ENCODE measurements at places on chromosomes 2 and 18.
A peak's percentile ranks its signal among the peaks of the same experiment; 100 is the strongest.

- DNase-seq = no peak
These were observed 23.3 kb upstream of the NAGK start for GRCh38 chr2:71045151-71045550.

- no peak for DNase-seq
These were observed 84.9 kb downstream of the SOX11 start for GRCh38 chr2:5777131-5777535.

DNA sequence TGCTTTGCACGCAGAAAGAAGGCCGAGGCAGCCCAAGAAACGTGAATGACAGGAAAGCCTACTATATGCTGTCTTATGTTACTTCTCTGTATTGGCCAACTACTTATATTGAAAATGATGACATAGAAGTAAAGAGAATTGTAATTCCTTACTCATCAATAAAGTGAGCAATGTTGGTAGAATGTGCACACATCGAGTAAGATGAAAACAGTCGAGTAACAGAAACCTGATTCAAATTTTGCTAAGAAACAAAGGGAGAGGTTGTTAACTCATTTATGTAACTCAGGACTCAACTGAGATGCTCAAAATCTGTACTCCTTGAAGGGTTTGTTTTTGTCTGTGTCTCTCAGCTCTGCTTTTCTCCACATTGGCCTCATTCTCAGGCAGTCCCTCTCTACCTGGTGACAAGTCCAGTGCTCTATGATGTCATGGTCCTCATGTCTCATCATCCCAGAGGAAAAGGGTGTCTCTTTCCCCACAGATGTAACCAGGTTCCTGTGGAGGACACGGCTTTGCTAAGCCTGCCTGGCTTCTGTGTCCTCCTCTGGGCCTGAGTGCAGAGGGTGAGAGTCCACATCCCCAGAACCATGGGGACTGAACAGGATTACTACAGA, 30.3 kb upstream of the CCDC93 start:
- DNase-seq = no peak

- no peak for DNase-seq
These were observed 408.8 kb downstream of the NUP35 start for GRCh38 chr2:183533021-183533420.

- no peak for DNase-seq
These were observed 19.1 kb downstream of the MXD1 start for GRCh38 chr2:69933839-69934613.

DNA sequence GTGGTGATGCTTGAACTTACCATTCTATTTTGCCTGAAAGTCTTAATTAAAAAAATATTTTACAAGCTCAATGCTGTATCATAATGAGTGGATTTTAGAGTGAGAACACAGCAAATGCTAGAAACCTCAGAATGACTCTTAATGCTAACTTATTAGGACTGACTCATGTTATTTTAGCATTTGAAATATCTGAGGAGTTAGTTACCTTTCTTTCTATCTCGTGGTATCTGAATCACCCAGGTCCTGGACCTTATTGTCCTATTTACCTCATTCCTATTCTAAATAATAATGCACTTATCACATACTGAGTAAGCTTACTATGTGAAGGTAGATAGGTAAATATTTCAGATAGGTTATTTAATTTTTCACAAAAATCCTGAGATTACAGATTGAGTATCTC, 70.7 kb downstream of the SOS1 start:
- no peak for DNase-seq

GRCh38 chr2:237731663-237732062, 66.9 kb upstream of the RBM44 start:
- DNase-seq = no peak

GRCh38 chr2:157231476-157231875, 26.0 kb upstream of the GALNT5 start:
- DNase-seq = no peak

GRCh38 chr2:70477441-70477844, 76.2 kb downstream of the TGFA start:
- DNase-seq = no peak

DNA sequence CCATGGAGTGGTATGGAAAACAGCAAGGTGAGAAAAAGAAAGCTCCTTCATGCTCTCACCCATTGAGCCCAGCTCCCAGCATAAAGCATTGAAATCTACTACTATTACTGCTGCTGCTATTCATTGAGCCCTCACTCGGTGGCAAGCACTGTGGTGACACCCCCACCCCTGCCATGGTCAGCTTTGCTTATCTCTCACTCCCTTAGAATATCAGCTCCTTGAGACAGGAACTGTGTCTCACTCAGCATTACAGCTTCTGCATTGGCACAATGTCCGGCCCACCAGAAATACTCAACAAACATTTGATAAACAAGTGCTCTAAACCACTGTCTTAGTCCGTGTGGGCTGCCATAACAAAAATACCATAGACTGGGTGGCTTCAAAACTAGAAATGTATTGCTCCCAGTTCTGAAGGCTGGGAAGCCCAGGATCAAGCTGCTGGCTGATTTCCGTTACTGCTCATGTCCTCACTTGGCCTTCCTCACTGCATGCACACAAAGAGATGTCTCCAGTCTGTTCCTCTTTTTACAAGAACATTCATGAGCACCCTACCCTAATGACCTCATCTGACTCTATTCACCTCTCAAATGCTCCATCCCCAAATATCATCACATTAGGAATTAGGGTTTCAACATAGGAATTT, 116.3 kb downstream of the ZBTB7C start:
- DNase-seq = no peak

DNA sequence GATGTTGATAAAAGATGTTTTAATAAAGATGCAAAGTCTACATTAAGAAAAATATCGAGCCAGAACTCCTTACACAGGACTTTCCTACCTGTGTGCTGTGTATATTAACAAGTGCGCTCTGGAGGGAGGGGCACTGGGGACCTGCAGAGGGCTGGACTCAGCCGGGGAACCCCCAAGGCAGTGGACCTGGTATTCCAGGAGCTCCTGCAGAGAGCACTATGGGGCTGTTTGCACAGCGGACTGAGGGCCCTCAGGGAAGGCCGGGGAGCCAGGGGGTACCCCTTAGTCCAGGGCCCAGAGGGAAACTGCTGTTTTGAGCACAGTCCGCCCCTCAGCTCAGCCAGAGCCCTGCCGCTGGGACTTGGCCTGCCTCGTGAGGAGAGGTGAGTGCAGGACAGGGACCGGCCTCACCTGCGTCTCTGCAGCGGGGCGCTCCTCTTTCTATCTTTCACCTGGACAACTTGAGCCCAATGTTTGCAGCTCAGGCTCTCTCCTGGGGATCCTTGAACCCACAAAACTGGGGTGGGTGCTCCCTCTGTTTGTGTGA, 168.4 kb downstream of the ARL4C start:
- DNase-seq = no peak

- DNase-seq = no peak
These were observed 6.2 kb upstream of the POU3F3 start for GRCh38 chr2:104847586-104848160.

GRCh38 chr2:239792405-239793084, 232.6 kb downstream of the NDUFA10 start:
- no peak for DNase-seq

- DNase-seq = no peak
These were observed 29.7 kb downstream of the IKZF2 start for GRCh38 chr2:213121690-213122089.

- DNase-seq = no peak
These were observed 722.5 kb downstream of the SOCS6 start for GRCh38 chr18:71011389-71011788.

DNA sequence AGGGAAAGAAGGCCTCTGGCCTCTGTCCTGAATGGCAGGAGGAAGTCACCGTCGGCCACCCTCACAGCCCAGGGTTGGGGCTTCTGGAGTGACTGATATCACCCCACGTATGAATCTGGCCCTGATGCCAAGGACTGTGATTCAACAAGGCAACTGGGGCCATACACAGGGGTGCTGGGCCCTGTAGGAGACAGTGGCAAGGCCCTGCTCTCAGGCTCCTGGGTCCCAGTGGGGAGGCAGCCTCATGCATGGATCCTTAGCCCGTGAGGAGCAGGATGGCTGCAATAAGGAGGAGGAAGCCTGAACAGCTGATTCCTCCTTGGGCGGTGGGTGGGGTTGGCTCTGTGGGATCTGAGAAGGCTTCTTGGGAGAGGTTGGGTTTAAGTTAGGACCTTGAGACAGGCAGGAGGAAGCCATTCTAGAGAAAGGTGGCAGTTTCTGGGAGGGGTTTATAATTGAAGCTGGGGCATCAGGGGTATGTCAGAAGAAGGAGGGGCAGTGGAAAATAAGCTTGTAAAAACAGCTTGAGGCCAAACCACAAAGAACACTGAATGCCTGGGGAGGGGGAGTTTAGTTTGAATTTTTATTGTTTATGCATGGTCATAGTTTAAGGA, 42.8 kb upstream of the LAPTM4A start:
- DNase-seq = no peak

DNA sequence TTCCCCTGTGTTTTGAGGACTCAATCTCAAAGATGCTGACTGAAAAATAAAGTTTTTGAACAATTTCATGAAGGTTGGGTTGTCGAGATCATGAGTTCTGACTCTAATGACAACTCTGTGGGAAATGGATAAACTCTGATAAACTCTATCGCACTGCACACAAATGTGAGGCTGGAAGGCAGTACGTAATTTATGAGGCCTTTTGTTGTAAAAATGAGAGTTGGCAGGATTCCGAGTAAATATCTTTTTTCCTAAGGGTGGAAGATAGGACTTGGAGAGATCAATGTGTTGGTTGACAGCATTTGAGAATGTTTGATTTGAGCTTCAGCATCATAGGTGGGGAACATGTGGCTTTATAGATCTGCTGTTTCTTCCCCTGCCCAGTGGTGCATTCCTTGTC, 90.4 kb downstream of the SPTBN1 start:
- no peak for DNase-seq

DNA sequence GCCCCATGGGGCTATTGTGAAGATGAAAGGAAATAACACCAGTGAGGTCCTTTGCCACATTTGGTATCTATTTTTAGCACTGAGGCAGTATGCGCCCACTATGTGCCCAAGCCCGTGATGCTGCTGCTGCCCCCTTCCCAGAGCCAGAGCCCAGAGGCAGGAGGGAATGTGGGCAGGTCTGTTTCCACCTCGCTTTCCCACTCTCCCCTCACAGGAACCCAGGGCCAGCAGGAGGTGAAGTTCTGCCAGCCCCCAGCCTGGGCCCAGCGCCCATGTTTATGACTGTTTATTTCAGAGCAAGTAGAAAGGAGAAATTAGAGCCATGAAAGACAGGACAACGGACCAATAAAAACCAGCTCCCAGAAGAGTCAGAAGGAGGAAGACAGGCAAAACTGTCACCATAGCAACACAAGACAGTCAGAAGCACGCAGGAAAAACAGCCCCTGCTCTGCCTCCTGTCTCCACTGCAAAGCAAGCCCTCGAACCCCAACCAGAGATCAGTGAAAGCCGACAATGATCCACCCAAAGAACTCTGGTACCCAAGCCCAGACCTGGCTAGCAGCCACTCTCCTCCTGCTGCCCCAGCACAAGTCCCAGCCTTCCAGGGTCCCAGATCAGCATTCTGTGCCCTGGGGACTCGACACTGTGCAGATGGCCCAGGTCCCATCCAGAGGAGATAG, 1.4 kb downstream of the CYRIA start:
- peak; percentile 76 for DNase-seq

DNA sequence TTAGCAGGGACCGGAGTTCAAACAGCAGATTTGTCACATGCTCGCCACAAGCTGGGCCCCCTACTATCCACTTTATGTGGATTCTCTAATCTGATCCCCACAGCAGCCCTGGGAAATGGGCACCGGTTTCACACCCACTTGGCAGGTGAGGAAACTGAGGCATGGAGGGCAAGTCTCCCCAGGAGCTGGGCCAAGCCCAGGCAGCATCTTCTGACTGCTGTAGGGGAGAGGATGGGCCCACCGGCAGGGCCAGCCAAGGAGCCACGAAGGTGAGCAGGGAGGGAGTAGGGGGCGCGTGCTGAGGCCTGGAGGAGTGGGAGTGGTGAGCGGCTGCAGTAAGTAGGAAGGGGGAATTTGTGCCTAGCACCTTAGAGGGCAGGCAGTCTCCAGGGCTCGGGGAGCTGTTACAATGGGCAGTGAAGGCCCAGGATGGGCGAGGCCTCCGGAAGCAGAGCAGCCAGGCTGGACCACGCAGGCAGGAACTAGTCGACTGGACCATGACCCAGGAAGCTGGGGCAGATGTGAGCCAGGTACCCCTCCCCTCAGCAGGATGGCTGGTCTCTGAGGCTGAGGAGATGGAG, 37.1 kb downstream of the COA5 start:
- no peak for DNase-seq

DNA sequence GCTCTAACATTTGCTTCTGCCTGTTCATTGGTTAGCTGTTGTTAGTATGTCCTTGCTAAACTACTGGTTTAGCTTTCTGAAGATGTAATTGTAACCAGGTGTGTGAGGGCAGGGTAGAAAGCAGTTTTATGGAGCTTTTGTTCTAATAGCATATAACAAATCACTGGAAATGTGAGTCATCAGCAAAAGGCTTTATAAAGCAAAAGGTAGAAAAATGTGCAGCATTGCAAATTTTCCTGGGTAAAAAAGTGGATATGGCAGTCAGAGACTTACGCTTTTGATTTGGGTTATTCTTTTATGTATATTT, 85.3 kb downstream of the ZNF407 start:
- no peak for DNase-seq

- DNase-seq = peak; percentile 61
These were observed 195.4 kb downstream of the FAM210A start for GRCh38 chr18:13530879-13531387.

DNA sequence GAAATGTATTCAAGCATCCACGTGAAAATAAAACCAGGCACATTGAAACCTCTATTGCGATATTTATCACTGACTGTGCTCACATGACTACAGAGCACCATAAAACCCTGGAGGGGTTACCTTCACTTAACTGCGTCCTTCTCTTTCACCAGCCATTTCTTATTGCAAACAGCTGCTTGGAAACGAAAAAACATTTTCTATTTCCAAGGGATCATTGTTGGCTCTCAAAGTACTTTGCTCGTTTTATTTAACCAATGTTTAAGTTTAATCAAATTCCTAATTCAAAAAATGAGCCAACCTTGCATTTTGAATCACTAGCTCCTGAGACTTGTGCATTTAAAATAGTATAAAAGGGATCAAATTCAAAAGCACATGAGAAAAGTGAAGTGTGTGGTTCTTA, 134.4 kb downstream of the OSR1 start:
- DNase-seq = no peak

DNA sequence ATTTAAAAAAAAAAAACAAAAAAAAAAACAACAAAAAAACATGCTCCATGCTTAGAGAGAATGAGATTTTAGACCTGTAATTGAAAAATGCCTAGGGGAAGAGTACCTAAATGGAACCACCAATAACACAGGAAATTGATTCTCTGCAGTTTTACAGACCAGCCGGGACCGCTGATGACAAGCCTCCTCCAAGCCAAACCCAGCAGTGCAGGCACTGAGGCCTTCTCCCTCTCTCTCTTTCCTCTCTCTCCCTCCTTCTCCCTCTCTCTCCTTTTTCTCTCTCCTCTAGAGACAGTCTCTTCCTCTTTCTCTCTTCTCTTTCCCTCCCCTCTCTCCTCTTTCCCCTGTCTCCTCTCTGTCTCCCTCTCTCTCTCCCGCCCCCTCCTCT, 228.8 kb upstream of the COPS8 start:
- no peak for DNase-seq

DNA sequence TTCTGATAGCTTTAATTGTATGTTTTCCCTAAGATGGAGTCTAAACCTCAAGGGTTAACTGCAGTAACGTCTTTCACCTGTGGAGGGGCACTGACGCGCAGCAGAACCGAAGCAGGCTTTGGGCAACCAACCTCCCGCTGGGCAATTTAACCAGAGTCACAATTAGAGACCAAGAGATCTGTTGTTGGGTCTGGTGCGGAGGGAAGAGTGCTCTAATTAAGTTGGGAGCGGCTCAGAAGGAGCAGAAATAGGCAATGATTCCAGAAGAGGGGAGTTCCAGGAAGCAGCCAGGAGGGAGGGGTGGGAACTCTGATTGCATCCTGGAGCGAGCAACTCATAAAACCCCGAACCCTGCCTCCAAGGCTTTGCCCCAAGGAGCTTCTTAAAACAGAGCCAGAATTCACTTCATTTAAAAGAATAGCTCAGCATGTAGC, 245.8 kb downstream of the PAX3 start:
- no peak for DNase-seq
